Right lobe of liver (tissue), 6 donors: ENCODE measurements at places on chromosomes 1 and 21. TPM values are rescaled to one million over a fixed set of nuclear protein-coding genes. Genes with fewer than 3 reads are reported as not detected.
A peak's percentile ranks its signal among the peaks of the same experiment; 100 is the strongest.

GRCh38 chr1:37989361-37989930, 376 bp downstream of the SF3A3 start:
- peak overlapping the region; percentile 86 for H3K4me3 ChIP-seq
- H3K27me3 ChIP-seq = no peaks in the 10 kb centered on the region
- peak overlapping the region; percentile 53 for H3K27ac ChIP-seq
- H3K36me3 ChIP-seq = peaks cover 3% of the 10 kb centered on the region

DNA sequence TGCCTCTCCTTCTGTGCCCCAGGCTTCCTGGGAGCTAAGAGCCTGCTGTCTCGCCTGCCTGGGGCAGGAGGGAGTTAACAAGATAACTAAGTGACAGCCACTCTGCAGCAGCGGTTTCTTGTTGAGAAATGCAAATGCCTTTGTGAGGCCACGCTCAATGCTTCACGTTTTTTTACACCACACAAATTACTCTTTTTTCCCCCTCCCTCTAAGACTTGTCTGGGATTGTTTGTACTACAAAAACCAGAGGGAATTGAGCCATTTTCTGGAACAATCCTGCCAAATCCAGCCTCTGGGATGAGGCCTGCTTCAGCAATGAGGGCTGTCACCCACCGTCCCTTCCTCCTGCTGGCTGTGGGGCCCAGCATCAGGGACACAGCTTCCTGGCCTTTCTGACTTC, 119.6 kb downstream of the ACTL8 start:
- DNase-seq = no peak
- no peaks in the 10 kb centered on the region for H3K36me3 ChIP-seq
- H3K27me3 ChIP-seq = no peaks in the 10 kb centered on the region
- H3K4me3 ChIP-seq = no peak overlapping the region
- no peaks in the 10 kb centered on the region for H3K4me1 ChIP-seq

- no peaks in the 10 kb centered on the region for H3K27me3 ChIP-seq
- peak overlapping the region; percentile 75 for H3K4me3 ChIP-seq
- no peak for DNase-seq
- no peaks in the 10 kb centered on the region for H3K36me3 ChIP-seq
Measured at GRCh38 chr1:171486048-171486519, 754 bp downstream of the PRRC2C start.

The FHL3 gene
- total RNA-seq = 1.9 TPM

DNA sequence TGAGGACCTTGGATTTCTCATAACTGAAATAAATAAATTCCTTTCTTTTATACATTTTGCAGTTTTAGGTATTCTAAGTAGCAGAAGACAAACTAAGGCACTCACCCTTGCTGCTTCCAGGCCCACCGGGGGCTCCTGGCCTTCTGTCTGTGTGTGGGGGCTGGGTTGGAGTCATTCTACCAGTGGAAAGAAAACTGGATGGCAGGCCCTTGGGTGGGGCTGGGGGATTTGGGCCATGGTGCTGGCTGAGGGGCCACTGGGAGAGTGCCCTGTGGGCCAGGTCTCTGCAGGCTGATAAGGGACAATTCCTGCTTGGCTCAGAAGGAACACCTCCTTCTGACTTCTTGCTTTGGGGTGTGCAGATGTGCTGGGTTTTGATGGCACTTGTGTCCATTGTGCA, 54.0 kb upstream of the CSF3R start:
- H3K4me1 ChIP-seq = no peaks in the 10 kb centered on the region
- peak; percentile 19 for DNase-seq
- H3K4me3 ChIP-seq = no peak overlapping the region
- H3K36me3 ChIP-seq = no peaks in the 10 kb centered on the region
- no peak overlapping the region for H3K27ac ChIP-seq

- H3K36me3 ChIP-seq = no peaks in the 10 kb centered on the region
- DNase-seq = no peak
- H3K4me3 ChIP-seq = no peak overlapping the region
- peaks cover 3% of the 10 kb centered on the region for H3K4me1 ChIP-seq
- H3K27me3 ChIP-seq = no peaks in the 10 kb centered on the region
Measured at GRCh38 chr1:39976732-39977131, 21.8 kb downstream of the MFSD2A start.

GRCh38 chr21:44761011-44761729, 40.5 kb downstream of the UBE2G2 start:
- no peak overlapping the region for H3K4me3 ChIP-seq
- no peak overlapping the region for H3K27ac ChIP-seq
- no peaks in the 10 kb centered on the region for H3K4me1 ChIP-seq
- H3K36me3 ChIP-seq = no peaks in the 10 kb centered on the region
- no peaks in the 10 kb centered on the region for H3K27me3 ChIP-seq

The ZNF683 gene
- total RNA-seq = not detected
